ENCODE measurements at places on chromosomes 11 and 22.

DNA sequence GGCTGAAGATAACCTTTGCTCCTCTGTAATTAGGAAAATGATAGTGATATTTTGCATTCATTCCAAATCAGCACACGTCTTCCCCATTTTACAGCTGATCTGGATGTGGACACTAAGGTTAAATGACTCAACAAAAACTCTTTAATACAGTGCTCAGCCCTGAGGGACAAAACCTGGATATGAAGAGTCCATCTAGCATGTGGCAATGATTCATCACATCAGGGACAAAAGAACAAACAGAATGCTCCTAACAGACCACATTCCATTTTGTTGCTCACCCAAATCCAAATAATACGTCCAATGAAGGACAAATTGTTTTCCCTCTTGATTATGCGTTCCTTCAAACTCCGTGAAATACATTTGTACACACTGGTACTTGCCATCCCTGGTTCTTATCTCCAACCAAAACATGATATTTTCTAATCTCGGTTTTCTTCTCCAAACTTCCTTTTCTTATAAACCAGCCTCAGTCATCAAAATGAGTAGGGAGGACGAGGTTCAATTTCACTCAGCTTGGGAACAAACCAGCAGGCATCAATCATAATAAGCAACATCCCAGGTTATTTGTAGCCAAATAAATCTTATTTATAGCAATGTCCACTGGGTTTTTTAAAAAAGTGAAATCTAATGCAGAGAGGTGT lies 53.7 kb upstream of the MTMR2 start:
- no peak for DNase-seq

DNA sequence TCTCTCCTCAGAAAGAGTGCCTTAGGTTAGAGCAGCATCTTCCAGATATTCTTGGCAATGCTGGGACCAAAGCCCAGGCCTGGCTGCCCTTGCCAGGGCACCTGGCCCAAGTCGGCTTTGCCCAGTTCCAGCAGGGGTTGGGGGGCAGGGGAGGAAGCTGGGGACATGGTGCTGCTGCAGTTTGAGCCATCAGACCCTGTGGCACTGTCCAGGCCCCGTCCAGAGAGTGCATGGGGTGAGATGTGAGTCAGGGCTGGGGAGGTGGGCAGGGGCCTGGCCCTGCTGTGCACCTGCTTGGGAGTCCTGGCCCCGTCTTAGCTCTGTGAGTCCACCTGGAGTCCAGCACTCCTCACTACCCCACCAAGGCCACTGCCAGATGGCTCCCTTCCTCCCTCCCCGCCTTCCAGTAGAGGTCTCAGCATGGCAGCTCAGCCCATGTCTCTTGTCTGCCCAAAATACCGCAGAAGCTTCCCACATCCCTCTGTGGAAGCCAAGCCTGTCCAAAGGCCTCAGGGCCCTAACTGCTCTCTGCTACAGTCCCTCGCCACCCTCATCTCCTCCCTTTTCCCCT lies 16.6 kb downstream of the DERL3 start:
- no peak for DNase-seq

DNA sequence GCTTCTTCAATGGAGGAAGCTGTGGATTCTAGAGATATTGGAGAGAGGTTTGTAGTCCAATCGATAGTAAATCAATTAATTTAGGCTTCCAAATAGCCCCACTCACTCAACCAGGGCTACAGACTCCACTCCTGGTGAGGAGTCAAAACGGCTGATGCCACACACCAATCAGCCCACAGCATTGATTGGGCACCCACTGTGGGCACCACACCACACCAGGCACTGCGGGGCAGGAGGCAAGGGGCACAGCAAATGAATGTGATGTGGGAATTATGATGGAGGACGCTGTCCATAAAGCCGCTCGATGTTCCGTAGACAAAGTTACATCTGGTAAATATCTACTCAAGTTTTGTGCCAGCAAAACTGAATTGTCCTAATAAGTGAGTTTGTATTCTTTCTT lies 547.3 kb upstream of the CADM1 start:
- no peak for DNase-seq

- DNase-seq = peak; percentile 27
These were observed 26.4 kb downstream of the YWHAH start for GRCh38 chr22:31970490-31971444.

DNA sequence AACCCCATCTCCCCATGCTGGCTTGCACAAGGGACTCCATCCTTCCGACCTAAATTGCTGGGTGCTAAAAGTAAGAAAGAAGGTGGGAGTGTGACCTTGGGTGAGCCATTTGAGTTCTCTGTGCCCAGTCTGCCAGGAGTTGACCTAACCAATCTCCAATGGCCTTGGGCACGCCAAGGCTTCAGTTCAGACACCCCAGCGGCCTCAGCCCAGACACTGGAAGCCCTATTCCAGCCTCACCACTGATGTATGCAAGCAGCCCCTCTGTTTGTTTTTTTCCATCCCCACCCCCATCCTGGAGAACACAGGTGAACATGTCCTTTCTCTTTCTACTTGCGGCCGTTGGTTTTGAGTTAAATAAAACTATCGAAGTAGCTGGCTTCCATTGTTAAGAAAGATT lies 31.9 kb downstream of the MYH9 start:
- no peak for DNase-seq

DNA sequence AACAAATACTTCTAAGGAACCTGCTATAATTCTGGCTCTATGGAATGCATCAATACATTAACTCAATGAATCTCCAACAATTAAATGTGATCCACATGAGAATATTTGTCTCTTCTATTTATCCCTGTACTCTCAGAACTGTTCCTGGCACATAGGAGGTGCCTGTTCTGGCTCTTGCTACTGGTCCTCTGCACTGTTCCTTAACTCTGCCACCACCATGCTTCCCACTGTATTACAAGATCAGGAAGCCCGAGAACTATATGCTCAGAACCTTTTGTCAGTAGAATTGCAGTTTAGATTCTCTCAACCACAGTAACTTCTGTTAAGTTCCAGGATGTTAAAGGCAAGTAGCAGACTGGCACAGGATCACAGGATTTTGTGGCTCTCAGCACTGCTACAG lies 376.3 kb upstream of the CCDC90B start:
- DNase-seq = no peak

GRCh38 chr11:15484398-15484797 lies 369.7 kb downstream of the INSC start:
- DNase-seq = no peak

DNA sequence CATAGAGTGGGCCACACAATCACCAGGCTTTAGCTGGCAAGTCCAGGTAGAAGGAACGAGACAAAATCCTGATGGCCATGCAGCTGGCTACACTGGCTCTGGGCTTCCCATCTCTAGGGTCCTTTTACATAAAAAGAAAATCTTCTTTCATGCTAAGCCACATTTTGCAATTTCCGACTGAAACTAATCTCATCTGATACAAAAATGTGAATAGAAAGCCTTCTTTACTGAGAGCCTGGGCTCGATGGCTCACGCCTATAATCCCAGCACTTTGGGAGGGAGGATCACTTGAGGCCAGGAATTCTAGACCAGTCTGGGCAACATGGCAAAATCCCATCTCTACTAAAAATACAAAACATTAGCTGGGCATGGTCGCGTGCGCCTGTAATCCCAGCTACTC lies 67.2 kb downstream of the MICAL3 start:
- DNase-seq = no peak

- DNase-seq = peak; percentile 32
These were observed 15.4 kb downstream of the FAM181B start for GRCh38 chr11:82718307-82718706.

- DNase-seq = no peak
These were observed 36.7 kb downstream of the FZD4 start for GRCh38 chr11:86918496-86918895.

DNA sequence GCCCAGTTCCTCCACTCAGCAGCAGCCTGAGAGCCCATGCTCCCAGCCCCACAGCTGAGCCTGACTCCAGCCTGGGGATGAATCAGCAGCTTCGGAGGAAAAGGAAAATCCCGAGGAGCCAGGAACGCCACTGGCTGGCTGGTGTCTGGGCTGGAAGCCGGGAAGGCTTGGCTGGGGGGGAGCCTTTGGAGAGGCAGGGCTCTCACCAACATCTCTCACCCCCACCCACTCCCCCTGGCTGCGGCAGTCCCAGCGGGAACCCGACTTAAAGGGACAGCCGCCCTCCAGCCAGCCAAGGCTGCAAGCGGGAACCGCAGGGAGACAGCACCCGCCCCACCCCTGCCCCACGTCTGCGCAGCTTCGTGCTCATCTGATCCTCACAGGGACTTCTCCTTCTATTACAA lies 28.4 kb downstream of the KIAA0930 start:
- peak; percentile 83 for DNase-seq

- DNase-seq = no peak
These were observed 45.2 kb downstream of the CTSC start for GRCh38 chr11:88292171-88292843.

DNA sequence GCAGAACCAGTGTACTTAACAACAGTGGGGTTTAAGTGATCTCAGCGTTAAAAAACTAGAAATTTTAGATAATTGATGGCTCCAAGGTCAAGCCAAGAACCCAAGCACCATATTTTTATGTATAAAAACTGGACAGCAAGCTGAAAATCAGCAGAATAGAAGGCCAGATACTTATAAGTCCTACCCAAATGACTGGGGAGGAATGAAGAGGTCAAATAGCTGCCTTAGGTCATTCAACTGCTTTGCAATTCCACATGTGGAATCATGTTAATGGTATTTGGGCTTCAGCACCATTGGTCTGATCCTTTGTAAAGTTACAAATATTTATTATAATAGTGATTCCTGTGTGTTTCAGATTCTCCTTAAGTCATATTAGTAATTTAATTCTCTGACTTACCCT lies 108.4 kb downstream of the FAT3 start:
- no peak for DNase-seq

DNA sequence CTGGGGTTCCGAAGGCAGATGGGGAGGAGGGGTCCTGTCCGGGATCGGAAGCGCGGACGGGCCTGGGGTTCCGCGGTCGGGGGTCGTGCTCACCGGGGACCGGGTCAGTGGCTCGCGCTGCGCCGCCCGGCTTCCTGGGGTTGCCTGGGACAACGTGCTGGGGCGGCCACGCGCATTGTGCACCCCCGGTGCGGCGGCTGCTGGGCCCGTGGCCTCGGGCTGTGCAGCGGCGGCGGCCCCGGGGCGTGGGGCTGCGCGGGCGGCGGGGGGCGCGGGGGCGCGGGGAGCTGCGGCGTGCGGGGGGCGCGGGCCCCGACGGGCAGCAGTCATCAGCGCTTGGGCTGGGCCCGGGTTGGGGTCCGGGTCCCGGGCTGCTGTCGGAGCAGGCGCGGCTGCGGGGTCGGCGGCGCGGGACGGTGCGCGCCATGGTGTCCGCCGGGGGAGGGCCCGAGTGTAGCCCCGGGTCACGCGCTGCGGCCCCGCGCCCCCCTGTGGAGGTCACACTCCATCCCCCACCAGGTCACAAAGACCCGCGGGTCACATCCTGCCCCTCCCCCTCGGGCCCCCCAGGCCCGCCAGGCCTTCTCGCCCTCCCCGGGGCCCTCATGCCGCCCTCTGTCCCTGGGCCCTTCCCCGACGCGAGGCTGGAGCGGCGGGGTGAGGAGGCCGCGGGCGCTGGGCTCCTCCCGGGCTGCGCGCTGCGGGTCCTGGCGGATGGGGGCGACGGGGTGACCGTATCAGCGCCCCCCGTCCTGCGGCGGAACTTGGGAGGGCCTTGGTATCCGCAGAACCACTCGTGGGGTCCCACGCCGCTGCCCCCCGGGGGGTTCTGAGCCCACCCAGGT lies at the start of gene TTLL8:
Gene TTLL8, minus strand, starts transcription at position 238 of the 845 bp plus-strand sequence.
- no peak for DNase-seq

- DNase-seq = no peak
These were observed 184.2 kb upstream of the LUZP2 start for GRCh38 chr11:24312464-24313238.

DNA sequence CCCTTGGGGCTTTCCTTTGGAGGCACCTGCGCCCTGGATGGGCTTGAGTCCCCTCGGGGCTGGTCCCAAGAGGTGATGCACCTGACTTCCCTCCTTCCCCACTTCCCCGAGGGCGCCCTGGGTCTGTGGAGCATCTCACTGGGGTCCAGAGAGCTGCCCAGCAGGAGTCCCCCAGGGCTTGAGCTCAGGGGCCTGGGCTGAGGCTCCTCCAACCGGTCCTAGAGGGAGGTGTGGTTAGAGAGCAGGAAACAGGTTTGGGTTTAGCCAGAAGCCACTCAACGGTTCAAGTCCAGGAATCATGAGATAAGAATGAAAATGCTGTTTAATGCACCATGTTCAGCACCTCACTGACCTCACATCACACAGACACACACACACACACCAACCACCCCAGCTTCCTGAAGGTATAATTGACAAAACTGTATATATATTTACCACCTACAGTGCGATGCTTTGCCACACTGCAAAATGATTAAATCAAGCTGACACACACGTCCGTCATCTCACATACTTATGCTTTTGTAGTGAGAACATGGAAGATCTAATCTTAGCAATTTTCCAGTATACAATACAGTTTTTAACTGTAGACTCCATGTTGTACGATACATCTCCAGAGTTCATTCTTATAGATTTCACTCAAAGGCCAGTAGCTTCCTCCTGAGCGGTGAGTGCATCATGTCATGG lies 628 bp upstream of the IGLL1 start:
- no peak for DNase-seq

GRCh38 chr11:39367534-39367933 lies 2091.9 kb downstream of the LRRC4C start:
- DNase-seq = no peak

- no peak for DNase-seq
These were observed 19.4 kb upstream of the DGKZ start for GRCh38 chr11:46327829-46328228.

DNA sequence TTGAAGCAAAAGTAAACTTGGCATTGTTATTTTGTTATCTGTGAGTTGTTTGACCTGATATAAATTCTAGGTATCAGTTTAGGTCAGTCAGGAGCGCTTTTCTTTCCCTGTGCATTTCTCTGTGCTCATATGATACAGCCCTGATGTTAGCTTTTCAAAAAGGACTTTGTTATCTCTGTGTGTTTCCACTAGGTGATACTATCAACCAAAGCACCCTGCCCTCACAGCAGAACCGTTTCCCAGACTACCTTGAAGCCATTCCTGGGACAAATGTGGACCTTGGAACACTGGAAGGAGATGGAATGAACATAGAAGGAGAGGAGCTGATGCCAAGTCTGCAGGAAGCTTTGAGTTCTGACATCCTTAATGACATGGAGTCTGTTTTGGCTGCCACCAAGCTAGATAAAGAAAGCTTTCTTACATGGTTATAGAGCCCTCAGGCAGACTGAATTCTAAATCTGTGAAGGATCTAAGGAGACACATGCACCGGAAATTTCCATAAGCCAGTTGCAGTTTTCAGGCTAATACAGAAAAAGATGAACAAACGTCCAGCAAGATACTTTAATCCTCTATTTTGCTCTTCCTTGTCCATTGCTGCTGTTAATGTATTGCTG lies 87.7 kb upstream of the BIRC3 start:
- no peak for DNase-seq

- no peak for DNase-seq
These were observed 1.9 kb upstream of the RDX start for GRCh38 chr11:110298301-110298765.

GRCh38 chr11:117807482-117808327 lies 10.7 kb upstream of the DSCAML1 start:
- DNase-seq = peak; percentile 23

- no peak for DNase-seq
These were observed 8.5 kb upstream of the ARFGAP3 start for GRCh38 chr22:42865536-42865935.

- no peak for DNase-seq
These were observed 73.5 kb upstream of the WNT7B start for GRCh38 chr22:46050451-46050845.

Data from fibroblast of the conjunctiva (primary cell).